ENCODE measurements at places on chromosomes 6 and 20. TPM values are rescaled to one million over a fixed set of nuclear protein-coding genes. Genes with fewer than 3 reads are reported as not detected.

LINC00237 gene
- not detected for polyA plus RNA-seq

GRCh38 chr6:4459032-4459431, 317.2 kb upstream of the CDYL start:
- no peak for DNase-seq

RIMS1 gene
- not detected for polyA plus RNA-seq

- peak; percentile 50 for DNase-seq
Measured at GRCh38 chr6:150491131-150491810, 108.4 kb upstream of the PLEKHG1 start.

DNA sequence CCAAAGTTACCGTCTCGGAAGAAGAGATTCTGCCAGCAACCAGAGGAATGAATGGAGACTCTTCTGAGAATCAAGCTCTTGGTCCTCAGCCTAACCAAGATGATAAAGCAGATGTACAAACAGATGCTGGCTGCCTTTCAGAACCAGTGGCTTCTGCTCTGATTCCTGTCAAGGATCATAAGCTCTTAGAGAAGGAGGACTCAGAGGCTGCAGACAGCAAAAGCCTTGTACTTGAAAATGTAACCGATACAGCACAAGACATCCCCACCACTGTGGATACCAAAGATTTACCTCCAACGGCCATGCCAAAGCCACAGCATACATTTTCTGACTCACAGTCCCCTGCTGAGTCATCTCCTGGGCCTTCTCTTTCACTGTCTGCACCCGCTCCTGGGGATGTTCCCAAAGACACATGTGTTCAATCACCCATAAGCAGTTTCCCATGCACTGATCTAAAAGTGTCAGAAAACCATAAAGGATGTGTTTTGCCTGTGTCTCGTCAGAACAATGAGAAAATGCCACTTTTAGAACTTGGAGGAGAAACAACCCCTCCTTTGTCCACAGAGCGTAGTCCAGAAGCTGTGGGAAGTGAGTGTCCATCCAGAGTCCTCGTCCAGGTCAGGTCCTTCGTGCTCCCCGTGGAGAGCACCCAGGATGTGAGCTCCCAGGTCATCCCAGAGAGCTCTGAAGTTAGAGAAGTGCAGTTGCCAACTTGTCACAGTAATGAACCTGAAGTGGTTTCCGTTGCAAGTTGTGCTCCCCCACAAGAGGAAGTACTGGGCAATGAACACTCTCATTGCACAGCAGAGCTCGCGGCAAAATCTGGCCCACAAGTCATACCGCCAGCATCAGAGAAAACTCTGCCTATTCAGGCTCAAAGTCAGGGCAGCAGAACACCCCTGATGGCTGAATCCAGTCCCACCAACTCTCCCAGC, 109.6 kb downstream of the RTN4IP1 start:
- DNase-seq = peak; percentile 78

DNA sequence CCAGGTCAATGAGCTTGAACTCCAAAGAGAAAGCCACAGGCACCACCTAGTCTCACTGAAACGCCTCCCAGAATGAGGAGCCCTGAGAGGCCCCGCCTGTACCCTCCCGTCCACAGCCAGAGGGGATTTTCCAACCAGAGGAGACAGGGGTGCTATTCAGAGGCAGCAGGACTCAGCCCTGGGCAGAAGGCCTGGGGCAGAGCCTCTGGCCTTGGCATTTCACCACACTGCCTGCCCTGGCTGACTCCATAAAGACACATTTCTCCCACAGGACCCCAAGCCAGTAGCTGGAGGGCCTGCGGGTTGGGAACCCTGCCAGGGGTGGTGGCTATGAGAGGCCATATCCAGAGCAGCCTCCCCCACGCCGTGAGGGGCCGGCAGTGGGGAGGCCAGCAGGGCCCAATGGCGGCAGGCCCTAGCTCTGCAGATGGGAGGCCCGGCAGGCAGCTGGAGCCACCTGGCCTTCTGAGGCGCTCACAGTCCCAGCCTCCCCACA, 159.3 kb downstream of the PREX1 start:
- DNase-seq = no peak
